ENCODE measurements at places on chromosomes 2 and 18.

DNA sequence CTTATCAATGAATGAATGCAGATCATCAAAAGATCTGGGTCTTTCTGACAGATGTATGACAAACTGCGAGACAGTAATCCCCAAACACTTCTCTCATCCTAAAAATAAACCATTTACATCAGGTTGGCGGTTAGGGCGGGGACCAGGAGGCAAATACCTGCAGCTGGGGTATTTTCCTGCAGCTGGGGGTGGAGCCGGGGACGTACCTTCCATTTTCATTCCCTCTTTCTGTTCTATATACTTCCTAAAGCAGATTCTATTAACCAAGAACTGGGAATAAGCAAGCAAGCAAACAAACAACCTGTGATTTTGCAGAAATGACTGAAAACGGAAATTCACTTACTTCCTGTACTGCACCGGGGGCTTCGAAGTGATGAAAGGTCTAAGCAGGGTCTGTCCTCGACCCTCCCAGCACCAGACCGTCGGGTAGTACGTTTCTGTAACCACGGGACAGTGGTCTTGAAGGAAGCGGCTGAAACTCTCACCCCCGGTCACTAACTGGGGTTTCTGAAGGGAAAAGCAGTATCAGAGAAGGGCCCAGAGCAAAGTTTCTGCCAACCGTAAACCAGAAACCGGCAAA, 1.2 kb downstream of the ABHD3 start:
- H3K4me3 ChIP-seq = peak overlapping the region; percentile 94
- DNase-seq = peak; percentile 53
- peaks cover 25% of the 10 kb centered on the region for H3K4me1 ChIP-seq
- H3K27me3 ChIP-seq = no peaks in the 10 kb centered on the region
- peaks cover 31% of the 10 kb centered on the region for H3K36me3 ChIP-seq

DNA sequence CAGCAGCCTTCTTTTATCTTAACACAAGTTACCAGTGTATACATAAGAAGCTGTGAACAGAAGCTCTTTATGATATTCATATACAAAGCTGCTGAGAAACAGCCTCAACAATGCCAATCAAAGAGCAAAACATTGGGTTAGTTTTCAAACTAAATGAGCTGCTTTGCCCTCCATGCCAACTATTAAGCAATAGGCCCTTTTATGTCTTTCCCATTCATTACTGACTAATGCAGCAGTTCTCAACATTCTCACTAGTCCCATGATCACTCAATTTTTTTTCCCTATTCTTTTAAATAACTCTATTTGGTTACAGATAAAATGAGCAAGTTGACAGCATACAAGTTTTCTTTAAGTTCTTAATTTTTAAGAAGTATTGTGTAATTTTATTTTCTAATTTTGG, 57.9 kb upstream of the FRZB start:
- no peak for DNase-seq
- no peaks in the 10 kb centered on the region for H3K4me1 ChIP-seq
- no peak overlapping the region for H3K27ac ChIP-seq
- no peaks in the 10 kb centered on the region for H3K27me3 ChIP-seq
- H3K4me3 ChIP-seq = no peak overlapping the region

- H3K27me3 ChIP-seq = no peaks in the 10 kb centered on the region
- peaks cover 2% of the 10 kb centered on the region for H3K4me1 ChIP-seq
- peaks cover 31% of the 10 kb centered on the region for H3K36me3 ChIP-seq
- H3K4me3 ChIP-seq = no peak overlapping the region
- H3K27ac ChIP-seq = no peak overlapping the region
- DNase-seq = no peak
Measured at GRCh38 chr18:49112664-49113063, 161.9 kb upstream of the SMAD7 start.

DNA sequence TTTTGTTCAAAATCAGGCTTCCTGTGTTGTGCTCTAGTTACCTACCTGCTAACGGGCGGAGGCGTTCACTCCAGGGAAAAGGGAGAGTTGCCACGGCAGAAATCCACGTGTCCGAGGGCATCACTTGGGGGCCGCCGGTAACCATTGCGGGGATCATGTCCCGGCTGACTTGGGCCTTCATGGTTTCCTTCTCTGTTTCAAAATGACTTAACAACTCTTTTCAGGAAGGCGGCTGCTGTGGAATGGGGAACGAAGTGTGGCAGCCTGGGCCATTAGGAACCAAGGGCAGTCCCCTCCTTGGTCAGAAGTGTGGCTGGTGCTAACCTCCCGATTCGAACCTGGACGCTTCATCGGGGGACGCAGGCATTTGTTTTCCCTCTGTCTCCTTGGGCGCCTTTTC, 56.8 kb downstream of the INPP5D start:
- H3K27ac ChIP-seq = no peak overlapping the region
- H3K36me3 ChIP-seq = peaks cover 16% of the 10 kb centered on the region
- H3K4me1 ChIP-seq = peaks cover 63% of the 10 kb centered on the region
- no peak for DNase-seq
- H3K4me3 ChIP-seq = no peak overlapping the region
- H3K27me3 ChIP-seq = no peaks in the 10 kb centered on the region

DNA sequence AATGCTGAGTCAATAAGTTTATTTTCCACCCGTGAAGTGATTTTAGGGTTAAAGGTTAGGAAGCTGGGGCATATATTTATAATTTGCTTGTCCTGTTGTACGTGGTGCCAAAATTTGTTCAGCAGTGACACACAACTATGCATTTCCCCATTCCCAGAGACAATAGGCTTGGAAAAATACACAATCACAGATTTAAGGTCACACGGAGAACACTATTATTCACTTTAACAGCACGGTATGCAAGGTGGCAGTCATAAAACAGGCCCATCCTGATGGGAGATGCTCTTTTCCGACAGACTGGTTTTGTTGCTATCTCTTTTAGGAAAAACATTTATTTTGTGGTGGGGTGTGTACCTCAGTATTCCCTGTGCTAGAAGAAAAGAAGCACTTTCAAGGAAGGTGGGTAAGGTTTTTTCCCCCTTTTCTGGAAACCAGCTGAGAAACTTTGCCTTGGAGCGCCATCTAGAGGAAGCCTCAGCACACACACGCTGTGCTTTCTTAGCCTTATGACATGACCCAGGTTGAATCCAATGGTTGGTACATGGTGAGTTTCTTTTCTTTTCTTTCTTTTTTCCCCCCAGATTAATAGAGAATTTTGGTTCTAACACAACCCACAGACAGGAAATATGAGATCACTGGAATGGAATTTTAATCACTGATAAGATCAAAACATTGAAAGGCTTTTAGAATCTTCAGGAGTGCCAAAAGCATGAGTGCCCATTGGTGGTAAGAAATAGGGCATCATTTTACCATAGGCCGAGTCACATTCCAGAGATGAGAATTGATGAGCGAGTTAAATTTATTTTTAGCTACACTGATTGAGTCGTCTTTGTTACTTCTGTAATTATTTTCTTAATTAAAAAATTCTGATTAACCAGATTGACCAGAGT, 332.1 kb downstream of the AGPS start:
- no peak overlapping the region for H3K4me3 ChIP-seq
- no peaks in the 10 kb centered on the region for H3K36me3 ChIP-seq
- H3K27me3 ChIP-seq = peaks cover 13% of the 10 kb centered on the region

DNA sequence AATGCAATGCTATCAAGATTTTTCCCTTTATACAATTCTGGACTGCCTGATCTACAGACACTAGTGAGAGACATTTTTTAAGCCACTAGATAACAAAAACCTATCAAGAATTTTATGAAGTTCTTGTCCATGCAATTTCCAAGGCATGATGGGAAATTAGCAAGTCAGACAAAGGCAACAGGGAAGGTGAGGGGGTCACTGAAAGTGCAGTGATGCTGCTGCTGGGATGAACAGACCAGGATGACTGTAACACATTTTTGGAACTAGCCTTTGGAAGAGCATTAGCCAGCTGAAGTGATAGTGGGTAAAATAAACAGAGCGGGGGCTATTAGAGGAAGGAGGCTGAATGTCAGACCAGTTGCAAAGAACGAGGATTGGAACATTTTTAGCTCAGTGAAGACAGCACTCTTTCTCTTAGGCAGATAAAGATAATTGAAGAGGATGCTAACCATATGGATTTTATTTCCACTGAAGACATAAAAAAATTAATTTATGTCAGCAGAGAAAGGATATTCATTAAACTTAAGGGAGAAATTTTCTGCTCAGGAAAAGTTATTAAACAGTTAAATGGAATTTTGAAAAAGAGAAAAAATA, 17.9 kb downstream of the NRXN1 start:
- no peak overlapping the region for H3K4me3 ChIP-seq
- H3K36me3 ChIP-seq = no peaks in the 10 kb centered on the region
- H3K27ac ChIP-seq = no peak overlapping the region
- H3K4me1 ChIP-seq = no peaks in the 10 kb centered on the region
- no peaks in the 10 kb centered on the region for H3K27me3 ChIP-seq

- peaks cover 70% of the 10 kb centered on the region for H3K4me1 ChIP-seq
- H3K36me3 ChIP-seq = peaks cover 47% of the 10 kb centered on the region
- H3K4me3 ChIP-seq = no peak overlapping the region
- H3K27me3 ChIP-seq = no peaks in the 10 kb centered on the region
- peak overlapping the region; percentile 87 for H3K27ac ChIP-seq
- DNase-seq = peak; percentile 54
Measured at GRCh38 chr2:177239932-177240630, 24.4 kb downstream of the NFE2L2 start.

- no peak overlapping the region for H3K4me3 ChIP-seq
- H3K36me3 ChIP-seq = no peaks in the 10 kb centered on the region
- H3K27ac ChIP-seq = no peak overlapping the region
- DNase-seq = no peak
Measured at GRCh38 chr18:79613186-79613931, 66.2 kb upstream of the CTDP1 start.

GRCh38 chr2:168896783-168897182, 4.3 kb upstream of the G6PC2 start:
- no peak overlapping the region for H3K27ac ChIP-seq
- H3K27me3 ChIP-seq = peaks cover 3% of the 10 kb centered on the region
- no peak for DNase-seq
- H3K4me3 ChIP-seq = no peak overlapping the region

Measured in activated CD8-positive, alpha-beta T cell treated with anti-CD3 and anti-CD28 coated beads for 36 hours (primary cell).